ENCODE measurements at places on chromosomes 13 and 19. TPM values are rescaled to one million over a fixed set of nuclear protein-coding genes. Genes with fewer than 3 reads are reported as not detected.

DNA sequence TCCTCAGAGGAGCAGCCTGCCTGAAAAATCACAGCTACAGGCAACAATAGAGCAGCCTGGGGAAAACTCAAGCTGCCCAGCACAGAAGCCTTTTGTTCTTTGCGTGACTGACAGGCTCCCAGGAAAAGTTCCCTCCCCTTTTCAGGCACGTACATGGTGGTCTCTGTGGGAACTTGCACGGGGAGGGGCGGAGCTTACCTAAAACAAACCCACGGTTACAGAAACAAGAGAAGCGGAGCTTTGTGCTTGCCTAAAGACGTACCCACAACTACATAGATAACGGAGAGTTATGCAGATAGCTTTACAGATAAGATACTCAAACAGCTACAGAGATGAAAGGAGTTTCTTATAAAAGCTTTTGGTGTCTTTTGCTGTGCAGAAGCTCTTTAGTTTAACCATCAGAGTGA lies 11.4 kb downstream of the ETFB start:
- DNase-seq = peak; percentile 79

Gene DCLK1
- 62.5 TPM for total RNA-seq

DNA sequence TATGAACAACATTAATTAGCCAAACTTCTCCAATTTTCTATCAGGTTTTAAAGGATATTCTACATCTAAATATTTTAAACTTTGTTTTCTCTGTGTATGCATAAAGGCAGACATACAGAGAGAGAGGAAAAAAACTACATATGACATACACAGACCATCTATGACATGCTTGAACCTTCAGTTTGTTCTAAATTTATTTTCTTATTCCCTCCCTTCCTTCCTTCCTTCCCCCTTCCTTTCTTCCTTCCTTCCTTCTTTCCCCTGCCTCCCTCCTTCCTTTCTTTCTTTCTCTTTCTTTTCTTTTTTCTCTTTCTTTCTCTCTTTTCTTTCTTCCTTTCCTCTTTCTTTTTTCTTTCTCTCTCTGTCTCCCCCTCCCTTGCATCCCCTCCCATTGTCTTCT lies 35.8 kb upstream of the CD70 start:
- no peak for DNase-seq

Gene TEX26
- total RNA-seq = not detected

DNA sequence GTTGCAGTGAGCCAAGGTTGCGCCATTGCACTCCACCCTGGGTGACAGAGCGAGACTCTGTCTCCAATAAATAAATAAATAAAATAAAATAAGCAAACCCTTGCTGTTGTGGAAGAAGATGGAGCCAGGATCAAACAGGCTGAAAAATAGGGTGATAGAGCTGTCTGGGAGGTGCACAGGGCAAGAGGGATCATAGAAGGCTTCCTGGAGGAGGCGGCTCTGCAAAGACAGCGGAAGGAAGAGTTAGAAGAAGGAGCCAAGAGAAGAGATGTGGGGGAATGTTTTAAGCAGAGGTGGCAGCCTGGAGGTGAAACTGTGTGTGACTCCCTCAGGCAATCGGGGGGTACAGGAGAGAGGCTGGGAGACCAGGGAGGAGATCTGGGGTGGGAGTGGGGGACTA lies 40.6 kb downstream of the ZNRF4 start:
- no peak for DNase-seq

DNA sequence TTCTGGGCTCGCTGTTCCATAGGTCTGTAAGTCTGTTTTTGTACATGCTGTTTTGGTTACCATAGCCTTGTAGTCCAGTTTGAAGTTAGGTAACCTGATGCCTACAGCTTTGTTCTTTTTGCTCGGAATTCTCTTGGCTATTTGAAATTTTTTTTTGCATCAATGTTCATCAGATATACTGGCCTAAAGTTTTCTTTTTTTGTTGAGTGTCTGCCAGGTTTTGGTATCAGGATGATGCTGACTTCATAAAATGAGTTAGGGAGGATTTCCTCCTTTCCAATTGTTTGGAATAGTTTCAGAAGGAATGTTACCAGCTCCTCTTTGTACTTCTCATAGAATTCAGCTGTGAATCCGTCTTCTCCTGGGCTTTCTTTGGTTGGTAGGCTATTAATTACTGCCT lies 397.8 kb upstream of the HTR2A start:
- no peak for DNase-seq

GRCh38 chr19:4186087-4186993 lies 3.9 kb downstream of the ANKRD24 start:
- DNase-seq = peak; percentile 78

GRCh38 chr19:17590866-17591265 lies 35.4 kb downstream of the COLGALT1 start:
- DNase-seq = no peak

All from tongue (tissue), 3 donors.